ENCODE measurements at places on chromosomes 16 and 17.

DNA sequence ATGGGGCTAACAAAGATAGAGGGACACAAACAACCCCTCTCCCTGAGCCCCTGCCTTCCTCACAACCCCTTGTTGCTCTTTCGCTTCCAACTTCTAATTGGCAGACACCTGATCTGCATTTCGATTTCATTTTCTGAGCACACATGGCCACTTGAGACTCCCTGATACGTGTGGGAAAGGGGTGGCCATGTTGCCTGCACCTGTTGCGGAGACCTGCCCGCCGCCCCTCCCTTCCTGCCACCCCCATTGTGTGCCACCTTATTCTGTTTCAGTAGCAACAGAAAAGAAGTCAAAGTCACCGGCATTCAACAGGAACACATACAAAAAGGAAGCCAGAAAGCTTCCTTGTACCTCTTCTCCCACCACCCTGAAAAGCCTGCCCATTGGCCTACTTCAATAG lies 254.7 kb upstream of the SOX9 start:
- DNase-seq: no peak

DNA sequence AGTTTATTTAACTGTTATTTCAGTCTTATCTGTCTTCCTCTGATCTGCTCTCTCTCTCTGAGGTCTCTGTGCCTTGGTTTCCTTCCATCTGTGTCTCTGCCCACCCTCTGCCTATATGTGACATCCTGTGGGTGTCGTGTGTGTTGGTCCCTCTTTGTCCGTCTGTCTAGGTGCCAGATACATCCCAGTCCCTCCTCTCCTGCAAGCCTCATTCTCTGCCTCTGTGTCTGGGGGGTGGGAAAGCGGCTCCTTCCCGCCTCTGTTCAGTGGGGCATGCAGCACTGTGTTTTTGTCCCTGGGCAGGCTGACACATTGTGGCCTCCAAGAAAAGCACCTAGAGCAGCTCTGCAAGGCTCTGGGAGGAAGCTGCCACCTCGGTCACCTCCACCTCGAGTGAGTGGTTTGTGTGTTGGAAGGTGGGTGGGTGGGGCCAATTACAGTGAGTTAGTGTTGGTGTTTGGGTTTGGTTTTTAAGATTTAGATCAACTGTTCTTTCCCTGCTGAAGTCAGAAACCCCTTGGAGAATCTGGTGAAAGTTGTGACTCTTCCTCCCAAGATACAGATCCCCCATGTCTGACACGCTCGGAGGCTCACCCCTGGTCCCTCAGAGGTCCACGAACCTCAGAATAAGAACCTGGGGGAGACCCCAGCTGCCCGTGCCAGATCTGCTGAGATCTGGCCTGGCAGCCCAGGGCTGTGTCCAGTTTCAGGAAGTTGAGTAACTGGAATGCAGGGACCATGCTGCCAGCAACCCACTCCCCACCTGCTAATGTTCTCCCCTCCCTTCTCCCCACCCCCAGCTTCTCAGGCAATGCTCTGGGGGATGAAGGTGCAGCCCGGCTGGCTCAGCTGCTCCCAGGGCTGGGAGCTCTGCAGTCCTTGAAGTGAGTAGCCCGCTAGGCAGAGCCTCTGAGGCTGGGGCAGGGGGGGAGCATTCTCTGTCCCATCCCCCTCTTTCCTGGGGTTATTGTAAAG lies 50.9 kb upstream of the CPNE2 start:
- DNase-seq: no peak

GRCh38 chr17:38751144-38751807 lies 1.3 kb upstream of the PSMB3 start:
- no peak for DNase-seq

DNA sequence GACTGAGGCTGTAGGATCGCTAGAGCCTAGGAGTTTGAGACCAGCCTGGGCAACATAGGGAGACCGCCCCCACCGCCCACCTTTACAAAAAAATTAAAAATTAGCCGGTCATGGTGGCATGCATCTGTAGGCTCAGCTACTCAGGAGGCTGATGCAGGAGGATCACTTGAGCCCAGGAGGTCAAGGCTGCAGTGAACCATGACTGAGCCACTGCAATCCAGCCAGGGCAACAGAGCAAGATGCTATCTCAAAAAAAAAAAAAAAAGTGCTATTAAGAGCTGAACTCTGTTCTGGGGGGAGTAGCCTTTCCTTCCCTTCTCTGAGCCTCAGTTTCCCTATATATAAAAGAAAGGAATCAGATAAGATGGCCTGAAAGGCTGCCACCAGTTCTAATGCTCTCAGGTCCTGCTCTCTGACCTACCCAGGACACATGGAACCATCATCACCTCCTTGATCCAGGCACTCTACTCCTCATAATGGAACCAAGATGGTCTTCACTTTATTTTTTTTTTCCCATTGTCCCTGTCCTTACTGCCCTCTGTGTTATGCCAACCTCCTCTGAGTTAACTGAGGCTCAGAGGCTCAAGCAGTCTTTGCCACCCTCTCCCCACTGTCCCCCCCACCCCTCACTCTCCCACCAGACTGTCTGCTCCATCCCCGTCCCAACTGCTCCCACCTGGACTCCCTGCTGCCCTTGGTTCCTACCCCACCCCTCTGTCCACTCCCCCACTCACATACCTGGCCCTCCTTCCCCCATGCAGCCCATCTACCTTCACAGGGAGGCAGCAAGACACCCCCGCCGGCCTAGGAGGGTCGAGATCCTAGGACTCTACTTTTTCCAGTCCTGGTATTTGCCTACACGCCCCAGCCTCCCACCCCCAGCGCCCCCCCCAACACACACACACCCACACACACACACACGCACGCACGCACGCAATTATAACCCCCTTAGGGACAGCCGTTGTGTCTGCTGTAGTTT lies 23.8 kb upstream of the EIF1 start:
- no peak for DNase-seq

DNA sequence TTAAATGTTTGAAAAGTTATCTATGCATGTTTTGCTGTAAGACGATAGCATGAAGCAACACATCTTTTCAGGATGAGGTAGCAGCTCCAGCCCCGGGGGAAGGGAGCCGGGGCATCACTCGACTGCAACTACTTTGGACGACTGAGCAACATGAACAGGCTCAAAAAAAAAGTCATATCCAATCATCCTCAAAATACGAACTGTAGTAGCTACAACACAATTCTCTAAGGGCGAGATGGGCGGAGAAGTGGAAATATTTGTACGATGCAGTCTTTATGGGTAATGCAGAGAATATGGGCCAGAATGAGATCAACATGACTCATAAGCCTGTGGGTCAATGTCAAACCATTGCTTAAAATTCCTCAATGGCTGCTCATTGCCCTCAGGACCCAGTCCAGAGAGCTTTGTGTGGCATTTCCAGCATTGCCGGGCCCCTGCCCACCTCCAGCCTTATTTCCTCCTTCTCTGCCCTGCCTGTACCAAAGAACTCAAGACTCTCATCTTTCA lies 17.7 kb upstream of the SMURF2 start:
- DNase-seq: no peak

DNA sequence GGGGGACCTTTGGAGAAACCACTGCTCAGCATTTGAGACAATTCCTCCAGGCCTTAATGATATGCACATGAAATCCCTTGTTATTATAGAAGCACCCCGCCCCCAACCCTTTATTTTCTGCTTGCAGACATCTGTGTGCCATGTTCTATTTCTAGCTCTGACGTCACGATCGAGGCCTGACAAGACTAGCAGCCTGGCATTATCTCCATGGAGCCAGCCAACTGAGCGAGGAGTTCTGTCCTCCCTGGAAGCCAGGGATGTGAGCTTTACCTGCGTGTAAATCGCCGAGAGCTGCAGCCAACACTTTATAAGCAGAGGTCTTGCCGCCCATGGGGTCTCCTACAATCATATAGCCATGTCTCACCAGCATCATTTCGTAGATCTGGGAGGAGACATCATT lies 116.9 kb downstream of the DNAH3 start:
- no peak for DNase-seq

DNA sequence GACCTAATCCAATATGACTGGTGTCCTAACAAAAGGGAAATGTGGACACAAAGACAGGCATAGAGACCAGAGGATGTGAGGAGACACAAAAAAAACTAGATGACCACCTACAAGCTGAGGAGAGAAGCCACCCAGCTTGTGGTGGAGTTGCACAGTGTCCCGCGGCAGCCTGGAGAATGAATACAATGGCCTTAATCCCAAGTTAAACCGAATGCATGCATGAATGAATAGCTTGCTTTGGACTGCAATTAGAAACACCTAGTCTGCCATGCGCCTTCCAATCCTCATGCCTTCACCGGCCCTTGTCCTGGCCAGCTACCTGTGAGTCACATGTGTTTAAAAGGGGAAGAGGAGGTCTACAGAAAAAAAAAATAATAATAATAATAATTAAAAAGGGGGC lies 72.0 kb downstream of the CNGB1 start:
- no peak for DNase-seq

- no peak for DNase-seq
Observed at GRCh38 chr16:81565321-81566028, 120.9 kb downstream of the CMIP start.

DNA sequence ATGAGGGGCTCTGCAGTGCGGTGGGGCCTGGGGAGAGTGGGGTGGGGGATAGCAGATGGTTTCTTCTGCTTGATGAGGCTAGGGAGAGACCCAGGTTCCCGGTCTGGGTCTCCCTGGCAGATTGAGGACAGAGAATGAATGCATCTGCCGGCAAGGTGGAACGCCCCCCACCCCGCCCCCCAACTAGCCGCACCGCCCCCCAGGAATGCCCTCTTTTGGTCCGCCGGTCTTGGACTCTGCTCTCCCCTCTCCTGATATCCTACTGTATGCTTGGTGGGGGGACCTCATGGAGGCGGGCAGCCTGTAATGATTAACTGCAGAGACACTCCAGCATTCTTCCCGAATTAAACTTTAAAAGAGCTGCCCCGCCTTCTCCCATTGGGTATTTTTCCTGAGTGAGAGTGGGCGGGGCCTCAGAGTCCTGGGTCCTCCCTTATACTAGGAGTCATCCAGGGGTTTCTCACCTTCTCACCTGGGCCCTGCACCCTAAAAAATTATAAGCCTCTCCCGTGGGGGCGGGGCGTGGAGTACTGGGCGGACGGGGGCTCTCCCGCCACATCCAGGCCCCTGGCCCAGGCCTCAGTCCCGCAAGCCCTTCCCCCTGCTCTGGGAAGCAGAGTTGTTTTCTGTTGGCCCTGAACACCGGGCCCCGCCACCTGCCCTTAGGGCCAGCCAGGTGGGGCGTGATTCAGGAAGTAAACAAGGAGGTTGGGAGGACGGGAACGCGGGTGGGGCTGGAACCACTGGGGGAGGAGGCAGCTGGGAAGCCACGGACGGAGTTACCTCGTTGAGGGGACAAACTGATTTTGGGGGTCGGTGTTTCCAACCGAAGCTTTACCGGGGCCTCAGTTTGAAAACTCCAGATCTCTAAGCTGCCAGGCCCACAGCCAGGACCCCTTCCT lies 1.5 kb downstream of the GRB7 start:
- DNase-seq: no peak

- peak; percentile 61 for DNase-seq
Observed at GRCh38 chr16:2194852-2195321, 1.5 kb downstream of the CASKIN1 start.

GRCh38 chr16:76222853-76223252 lies 54.3 kb upstream of the CNTNAP4 start:
- DNase-seq: no peak

DNA sequence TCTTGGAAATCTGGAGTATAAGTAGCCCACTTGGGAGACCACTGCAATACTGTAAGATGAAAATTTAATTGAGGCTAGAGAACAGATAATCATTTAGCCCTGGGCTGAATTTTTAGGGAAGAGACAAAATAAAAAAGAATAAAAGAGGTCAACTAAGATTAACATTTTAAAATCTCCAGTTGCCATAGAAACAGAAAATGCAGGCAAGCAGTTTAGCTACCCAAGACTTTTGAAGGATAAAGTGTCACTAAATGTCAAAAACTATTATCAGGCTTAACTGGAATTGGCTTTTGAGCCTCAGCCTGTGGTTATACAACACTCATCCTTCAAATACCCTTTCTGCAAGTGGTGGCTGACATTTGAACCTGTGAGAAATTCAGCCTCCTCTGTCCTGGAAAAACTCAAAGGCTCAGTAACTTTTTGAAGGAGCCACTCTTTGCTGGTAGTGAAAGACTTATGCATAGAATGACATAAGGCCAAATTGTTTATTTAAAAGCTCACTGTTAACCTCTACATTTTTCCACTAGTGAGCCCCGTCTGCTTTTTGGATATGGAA lies 220.7 kb upstream of the KCNJ16 start:
- DNase-seq: no peak

- peak; percentile 40 for DNase-seq
Observed at GRCh38 chr17:3845291-3845620, 790 bp downstream of the NCBP3 start.

DNA sequence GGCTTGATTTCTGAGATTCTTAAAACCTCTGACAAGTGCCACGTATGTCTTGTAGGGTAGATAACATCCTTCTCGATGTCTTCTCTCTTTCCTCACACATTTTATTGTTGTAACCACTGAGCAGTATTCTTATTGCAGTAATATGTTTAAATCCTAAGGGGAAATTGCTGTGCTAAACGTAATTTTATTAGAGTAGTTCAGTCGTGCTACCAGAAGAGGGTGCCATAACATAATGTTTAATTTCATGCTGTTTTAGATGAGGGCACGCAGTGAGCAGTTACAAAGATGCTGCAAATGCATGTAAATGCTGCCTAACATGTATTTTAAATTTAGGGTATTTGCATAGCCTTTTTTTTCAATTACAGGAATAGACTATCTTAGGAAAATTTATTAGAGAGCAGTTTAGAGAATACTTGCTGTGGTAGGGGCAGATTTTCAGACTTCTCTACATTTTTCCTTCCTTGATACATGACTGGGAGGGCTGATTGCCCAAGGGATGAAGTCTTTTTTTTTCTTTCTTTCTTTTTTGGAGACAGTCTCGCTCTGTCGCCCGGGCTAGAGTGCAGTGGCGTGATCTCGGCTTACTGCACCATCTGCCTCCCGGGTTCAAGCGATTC lies 51.7 kb downstream of the GAN start:
- DNase-seq: peak; percentile 57

GRCh38 chr17:58920773-58921172 lies 165.1 kb downstream of the PPM1E start:
- no peak for DNase-seq

GRCh38 chr17:49935526-49936210 lies 33.3 kb upstream of the DLX4 start:
- DNase-seq: no peak

- no peak for DNase-seq
Observed at GRCh38 chr16:83903751-83904150, 4.8 kb downstream of the MLYCD start.

- DNase-seq: no peak
Observed at GRCh38 chr17:78761789-78762406, 20.2 kb downstream of the CYTH1 start.

DNA sequence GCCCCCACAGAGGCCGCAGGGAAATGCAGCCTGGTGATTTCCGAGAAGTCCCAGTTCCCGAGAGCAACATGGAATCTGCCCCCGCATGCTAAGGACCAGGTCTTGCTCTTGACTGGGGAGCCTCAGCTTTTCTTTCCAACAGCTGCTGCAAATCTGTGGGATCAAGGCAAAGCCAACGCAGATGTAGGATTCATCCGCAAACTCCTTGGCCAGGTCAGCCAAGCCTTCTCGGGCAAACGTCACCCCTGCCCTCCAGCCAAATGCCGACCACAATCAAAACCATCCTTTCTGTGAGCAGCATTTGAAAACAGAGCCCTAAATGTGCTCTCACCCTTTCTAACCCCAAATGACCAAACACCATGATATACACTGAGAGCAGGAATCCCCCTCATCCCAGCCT lies 54.0 kb downstream of the MRM3 start:
- DNase-seq: no peak
